ENCODE measurements at places on chromosomes 3 and 15.

GRCh38 chr3:123229145-123229544 lies 27.4 kb downstream of the SEC22A start:
- DNase-seq = no peak

DNA sequence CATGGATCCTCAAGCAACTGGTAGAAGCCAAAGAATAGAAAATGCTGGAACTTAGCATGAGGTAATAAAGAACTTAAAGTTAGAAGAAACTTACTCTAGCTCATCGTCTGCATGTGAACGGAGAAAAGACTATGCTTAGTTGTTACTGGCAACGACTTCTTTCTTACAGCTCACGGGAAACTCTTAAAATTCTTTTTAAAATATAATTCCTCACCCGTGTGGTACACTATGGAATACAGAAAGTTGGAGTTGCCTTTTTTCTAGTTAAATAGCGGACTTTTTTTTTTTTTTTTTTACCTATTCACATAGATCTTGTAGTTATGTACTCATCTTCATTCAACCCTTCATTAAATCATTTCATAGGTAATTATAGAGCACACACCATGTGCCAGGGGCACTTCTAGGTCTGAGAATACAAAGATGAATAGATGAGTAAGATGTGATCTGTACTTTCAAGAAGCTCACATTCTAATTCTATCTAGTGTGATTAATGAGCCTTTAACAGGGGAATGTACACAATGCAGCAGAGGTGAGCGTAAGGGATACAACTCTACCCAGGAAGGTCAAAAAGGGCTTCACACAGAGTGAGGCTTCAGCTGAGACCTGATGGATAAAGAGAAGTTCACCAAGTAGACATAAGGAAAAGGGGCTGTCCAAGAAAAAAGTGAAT lies 18.4 kb upstream of the KCNMB2 start:
- no peak for DNase-seq

- DNase-seq = no peak
These were observed 57.4 kb downstream of the MRPS25 start for GRCh38 chr3:15007681-15008141.

DNA sequence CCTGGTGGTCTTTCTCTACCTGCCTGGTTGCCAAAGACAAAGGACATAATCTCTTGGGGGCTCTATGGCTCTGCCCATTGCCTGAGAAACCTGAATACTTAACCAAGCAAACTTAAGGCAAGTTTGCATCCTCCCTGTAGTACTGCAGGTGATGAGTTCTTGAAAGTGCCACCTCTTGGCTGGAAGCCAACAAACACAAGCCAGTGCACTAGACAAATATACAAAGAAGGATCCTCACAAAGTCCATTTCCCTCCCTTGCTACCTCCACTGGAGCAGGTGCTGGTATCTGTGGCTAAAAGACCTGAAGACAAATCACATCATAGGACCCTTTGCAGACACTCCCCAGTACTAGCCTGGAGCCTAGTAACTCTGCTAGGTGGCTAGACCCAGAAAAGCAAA lies 772.3 kb downstream of the SI start:
- DNase-seq = no peak

DNA sequence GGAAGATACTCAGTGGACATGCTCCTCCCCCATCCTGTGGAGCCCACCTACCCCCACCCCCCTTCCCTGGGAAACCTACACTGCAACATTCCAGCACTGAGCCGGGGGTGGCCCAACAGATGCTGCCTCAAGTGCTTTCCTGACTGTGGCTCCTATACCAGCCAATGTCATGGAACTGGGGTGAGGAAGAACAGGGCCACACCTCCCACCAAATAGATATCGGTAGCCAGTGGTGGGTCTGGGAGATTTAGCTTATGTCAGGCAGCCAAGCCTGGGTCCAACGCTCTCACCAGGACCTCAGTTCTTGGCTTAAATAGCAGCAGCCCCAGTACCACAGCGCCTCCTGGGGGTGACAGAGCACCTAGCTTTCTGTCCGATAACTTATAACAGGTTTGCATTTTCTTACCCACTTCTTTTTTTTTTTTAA lies 30.3 kb downstream of the CDC25A start:
- peak; percentile 43 for DNase-seq

DNA sequence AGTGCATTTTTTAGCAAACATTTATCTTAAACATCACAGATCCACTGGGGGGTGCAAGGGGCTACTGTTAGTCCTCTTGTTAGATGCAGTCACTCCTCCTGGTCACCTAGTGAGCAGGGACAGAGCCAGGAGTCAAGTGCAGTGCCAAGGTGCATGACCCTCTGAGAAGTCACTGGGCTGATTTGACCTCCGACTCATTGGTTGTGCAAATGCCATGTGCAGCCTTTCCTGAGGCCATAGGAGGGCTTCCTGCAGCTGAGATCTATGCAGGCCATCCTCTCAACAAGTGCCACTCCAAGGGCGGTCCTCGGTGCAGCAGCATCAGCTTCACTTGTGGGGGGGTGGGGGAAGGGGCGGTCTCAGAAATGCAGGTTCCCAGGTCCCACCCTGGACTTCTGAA lies 60.2 kb downstream of the GPD1L start:
- no peak for DNase-seq

GRCh38 chr3:74500257-74500656 lies 114.2 kb downstream of the CNTN3 start:
- no peak for DNase-seq

GRCh38 chr3:29949940-29950616 lies 656.3 kb upstream of the TGFBR2 start:
- no peak for DNase-seq

GRCh38 chr15:86558686-86559085 lies 479.0 kb downstream of the AGBL1 start:
- no peak for DNase-seq

DNA sequence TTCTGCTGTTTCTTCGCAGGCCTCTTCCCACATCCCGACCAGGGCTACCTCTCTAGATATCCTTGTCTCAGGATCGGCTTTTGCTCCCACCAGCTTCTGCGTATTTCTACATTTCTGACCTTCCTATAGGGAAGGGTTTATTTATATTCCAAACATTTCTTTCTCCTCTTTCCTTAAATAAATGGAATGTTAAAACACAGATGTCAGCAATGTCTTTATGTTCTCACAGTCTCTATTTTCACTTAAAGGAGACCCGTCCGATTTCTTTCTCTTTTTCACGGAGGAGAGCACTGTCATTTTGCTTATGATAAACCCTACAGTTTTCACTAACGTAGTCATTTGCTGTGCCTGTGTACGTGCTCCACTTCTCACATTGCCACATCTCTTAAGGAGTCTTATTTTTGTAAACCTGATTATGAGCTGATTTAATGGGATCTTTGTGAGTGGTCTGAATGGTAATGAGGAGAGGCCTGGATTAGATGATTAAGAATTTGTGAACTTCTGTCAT lies 630 bp downstream of the KIF15 start:
- no peak for DNase-seq

DNA sequence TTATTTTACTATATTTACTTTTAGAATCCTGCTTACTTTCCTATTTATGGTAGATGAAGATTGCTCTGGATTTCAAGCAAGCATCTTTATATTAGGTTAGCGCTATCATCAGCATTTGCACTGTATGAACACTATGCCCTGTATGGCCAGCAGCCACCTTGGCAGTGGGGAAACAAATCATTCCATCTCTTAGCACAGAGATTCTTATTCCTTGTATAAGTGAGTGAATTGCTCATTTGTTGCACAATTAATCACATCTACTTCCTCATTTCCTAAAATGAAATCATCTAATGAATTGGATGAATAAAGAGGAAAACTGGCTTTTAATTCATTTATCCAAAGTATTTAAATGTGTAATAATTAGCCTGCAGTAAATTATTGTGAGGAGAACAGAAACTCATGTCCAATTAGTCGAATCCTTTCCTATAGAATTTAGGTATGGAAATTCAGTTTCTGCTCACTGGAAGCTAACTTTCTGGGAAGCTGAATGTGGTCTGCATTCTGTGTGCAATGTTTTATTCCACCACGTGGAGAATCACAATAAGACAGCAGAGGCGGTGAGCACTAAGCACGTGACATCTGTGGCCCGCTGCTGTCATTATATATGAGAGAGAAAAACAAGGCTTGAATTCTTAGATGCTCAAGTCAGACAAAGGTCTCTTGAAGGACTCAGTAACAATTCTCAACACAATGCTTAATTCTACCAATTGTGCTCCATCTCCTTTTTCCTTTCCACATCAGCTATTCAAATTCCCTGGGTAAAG lies 93.4 kb downstream of the PEX5L start:
- DNase-seq = no peak

GRCh38 chr3:76107935-76108570 lies 322.7 kb upstream of the ZNF717 start:
- DNase-seq = no peak

DNA sequence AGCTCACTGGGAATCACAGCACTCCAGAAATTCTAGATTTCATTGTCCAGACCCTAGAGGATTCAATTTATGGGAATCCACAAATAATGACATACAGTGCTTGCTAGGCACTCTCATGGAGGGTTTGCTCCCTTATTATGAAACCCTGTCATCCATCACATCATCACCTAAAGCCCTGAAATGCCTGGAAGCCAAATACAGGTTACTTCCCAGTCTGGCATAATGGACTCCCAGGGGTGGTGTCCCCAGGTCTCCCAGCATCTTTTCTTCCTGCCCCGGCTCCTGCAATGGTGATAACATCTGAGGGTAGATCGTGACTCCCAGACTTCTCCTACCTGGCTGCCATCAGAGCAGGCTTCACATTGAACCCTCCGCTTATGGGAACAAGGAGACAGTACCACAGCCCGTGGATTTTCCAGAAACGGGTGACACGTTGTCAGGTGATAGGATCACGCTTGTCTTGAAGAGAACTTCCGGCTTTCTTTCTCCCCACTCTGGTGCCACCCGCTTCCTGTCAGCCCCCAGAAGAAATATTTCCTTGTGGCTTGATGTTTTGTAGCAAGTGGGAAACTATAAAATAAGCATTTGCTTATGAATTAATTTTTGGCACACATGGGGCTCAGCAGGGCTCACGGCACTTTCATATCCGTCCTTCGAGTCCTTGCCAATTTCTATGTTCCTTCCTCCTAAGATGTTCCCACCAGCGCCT lies 238.7 kb upstream of the BHLHE40 start:
- DNase-seq = no peak

- no peak for DNase-seq
These were observed 213.9 kb upstream of the UMPS start for GRCh38 chr3:124516333-124516732.

- no peak for DNase-seq
These were observed 99.3 kb upstream of the ALDH1A3 start for GRCh38 chr15:100780208-100780800.

DNA sequence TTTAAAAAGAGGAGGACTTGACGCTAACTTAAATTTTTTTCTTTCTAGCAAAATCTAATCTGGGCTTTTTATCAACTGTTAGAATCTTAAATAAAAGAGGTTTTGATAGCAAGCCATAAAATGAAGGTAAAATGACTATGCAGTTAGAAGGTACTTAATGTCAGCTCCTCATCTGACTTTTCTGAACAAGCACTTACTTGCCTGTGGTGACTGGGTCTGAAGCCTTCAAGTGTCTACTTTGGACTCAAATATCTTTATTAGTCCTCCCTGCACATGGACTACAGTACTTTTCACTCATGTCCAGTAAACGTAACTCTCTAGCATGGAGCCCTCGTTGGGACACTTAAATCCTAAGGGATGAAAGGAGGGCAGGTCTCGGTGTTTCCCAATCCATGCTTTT lies 135.9 kb downstream of the P2RY1 start:
- DNase-seq = no peak

GRCh38 chr3:104214277-104214676 lies 1152.4 kb upstream of the ALCAM start:
- no peak for DNase-seq

DNA sequence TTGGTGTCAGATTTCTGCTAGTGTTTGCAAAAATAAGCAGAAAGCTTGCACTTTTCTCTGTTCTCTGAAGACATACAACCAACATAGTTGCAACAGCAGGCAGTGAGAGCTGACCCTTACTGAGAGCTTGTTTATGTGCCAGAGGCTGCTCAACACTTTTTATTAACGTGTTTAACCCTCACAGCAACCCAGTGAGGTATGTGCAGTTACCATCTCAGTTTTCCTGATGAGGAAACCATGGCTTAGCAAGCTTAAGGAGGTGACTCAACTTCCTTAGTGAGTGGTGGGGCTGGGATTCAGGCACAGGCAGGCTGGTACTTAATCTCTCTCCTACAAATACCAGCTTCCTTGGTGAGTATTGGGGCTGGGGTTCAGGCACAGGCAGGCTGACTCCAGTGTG lies 158.1 kb upstream of the CTDSPL start:
- no peak for DNase-seq

- DNase-seq = no peak
These were observed 58.5 kb downstream of the GPR160 start for GRCh38 chr3:170096342-170096741.

DNA sequence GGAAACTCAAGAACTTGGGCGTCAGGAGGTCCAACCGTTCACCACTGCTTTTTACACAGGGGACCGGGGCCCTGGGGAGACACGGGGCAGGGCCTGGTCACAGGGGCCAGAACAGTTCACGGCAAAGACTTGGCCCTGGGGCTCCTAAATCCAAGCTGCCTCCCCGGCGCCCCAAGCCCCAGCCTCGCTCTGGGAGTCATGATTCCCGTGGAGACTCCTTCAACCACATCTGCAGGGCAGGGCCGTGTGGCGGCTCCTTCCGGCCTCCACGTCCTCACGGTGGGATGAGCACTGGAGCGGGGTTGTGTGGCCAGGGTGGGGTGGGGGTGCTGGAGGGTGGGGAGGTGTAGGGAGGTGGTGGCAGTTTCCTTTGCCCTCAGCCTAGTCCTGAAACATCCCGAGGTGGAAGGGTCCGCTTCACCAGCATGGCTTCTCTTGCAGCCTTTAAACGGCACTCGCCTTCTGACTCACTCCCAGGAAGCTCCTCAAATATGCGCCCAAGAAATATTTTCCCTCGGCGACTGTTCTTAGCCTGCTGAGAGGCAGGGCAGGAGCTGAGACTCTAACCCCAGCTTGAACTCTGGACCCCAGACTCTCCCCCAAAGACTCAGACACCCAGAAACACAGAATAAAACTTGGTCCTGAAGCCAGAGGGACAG lies 1.8 kb downstream of the MUC4 start:
- no peak for DNase-seq

- DNase-seq = no peak
These were observed 184.3 kb downstream of the P3H2 start for GRCh38 chr3:189936201-189936945.

- DNase-seq = no peak
These were observed 170.1 kb downstream of the NSUN3 start for GRCh38 chr3:94232921-94233320.

Data from T-cell (primary cell).